ENCODE measurements at places on chromosomes 6 and 20.

- DNase-seq = no peak
These were observed 2.0 kb downstream of the FGD2 start for GRCh38 chr6:37007340-37008043.

- DNase-seq = no peak
These were observed 327.9 kb upstream of the QKI start for GRCh38 chr6:163086624-163086920.

DNA sequence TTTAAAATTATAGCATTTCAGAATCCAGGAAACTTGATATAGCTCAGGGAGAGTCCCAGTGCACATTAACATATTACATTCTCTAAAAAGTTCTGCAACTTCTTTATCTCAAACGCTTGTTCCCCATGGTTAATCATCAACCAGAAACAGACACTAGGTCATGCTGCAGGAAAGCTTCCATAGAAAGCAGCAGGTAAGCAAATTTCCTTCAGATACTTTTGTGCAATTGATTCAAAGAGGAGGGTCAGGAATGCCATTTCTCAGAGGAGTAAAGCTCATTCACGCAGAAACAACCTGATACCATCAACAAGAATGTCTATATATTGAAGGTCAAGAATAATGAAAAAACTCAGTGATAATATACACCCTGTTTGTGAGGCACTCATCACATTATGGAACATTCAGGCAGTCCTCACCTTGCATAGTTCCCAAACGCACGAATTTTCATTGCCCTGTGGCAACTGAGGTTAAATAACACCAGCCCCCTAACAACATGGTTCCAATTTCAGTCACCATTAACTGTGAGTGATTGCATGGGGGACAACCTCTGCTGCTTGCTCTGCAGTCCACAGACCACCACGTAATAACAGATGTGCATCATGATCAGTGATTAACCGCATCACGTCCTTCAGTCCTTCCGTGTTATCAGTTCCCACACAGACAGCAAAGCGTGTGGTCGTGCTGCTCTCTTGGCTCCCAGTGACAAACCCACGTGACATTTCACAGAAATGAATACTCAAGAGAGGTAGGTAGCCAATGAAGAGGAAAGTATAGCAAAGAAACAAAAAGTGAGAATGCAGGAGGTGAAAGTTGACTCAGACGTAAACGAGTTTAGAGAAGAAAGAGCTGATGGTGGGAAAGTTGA, 95.7 kb downstream of the LY86 start:
- no peak for DNase-seq

DNA sequence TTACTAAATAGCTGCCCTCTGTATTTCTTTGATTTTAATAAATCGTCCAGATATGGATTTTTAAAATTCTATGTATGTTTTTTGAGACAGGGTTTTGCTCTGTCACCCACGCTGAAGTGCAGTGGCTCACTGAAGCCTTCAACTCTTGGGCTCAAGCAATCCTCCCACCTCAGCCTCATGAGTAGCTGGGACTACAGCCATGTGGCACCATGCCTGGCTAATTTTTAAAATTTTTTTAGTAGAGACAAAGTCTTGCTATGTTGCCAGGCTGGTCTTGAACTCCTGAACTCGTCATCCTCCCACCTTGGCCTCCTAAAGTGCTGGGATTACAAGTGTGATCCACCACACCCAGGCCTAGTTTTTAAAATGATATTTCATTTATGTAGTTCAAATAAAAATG, 47.4 kb upstream of the DDR1 start:
- no peak for DNase-seq

- DNase-seq = no peak
These were observed 179.5 kb upstream of the TBX18 start for GRCh38 chr6:84943905-84944304.

GRCh38 chr6:15310680-15311079, 64.8 kb downstream of the JARID2 start:
- no peak for DNase-seq

DNA sequence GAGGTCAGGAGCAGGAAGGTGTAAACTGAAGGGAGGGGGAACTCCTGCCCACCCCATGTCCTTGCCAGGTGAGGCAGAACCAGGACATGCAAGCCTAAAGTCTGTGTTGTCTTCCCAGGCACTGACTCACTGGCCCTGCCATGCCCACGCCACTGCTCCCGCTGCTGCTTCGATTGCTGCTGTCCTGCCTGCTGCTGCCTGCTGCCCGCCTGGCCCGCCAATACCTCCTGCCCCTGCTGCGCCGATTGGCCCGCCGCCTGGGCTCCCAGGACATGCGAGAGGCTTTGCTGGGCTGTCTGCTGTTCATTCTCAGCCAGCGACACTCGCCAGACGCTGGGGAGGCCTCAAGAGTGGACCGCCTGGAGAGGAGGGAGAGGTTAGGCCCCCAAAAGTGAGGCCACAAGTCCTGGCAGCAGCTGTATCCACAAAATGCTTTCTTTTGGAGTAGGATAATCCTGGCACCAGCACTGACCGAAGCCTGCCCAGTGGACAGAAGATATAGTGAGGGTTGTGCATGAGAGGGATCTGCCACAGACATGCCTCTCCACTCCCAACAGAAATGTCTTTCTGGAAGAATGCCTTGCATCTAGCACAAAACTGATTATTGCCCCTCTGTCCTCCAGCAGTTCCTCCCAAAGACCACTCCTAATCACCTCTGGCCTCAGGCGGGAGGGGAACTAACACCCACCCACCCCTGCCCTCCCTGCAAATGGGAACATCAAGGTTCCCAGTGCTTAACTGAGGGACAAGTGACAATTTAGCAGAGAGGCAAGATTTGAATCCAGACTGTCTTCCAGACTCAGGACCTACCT, 812 bp downstream of the MYMX start:
- no peak for DNase-seq

GRCh38 chr20:58573257-58573656, 58.1 kb upstream of the APCDD1L start:
- no peak for DNase-seq

DNA sequence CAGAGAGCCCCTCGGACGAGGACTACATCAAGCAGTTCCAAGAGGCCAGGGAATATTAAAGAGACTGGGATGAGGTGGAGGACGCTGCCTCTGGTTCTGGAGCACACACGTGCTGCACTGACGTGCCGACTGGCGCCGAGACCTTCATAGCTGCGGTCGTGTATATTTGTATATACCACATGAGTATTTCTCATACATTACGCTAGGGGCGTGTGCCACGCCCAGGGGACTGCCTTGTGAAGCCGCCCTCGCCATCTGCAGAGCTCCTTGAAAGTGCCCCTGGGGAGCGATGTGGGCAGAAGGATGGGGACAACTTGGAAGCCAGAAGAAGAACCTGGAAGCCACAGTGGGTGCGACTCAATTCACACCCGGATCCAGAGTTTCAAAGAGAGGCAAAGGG, 78.3 kb downstream of the ISM1 start:
- no peak for DNase-seq

GRCh38 chr20:38961530-38962043, 557 bp upstream of the DHX35 start:
- no peak for DNase-seq

DNA sequence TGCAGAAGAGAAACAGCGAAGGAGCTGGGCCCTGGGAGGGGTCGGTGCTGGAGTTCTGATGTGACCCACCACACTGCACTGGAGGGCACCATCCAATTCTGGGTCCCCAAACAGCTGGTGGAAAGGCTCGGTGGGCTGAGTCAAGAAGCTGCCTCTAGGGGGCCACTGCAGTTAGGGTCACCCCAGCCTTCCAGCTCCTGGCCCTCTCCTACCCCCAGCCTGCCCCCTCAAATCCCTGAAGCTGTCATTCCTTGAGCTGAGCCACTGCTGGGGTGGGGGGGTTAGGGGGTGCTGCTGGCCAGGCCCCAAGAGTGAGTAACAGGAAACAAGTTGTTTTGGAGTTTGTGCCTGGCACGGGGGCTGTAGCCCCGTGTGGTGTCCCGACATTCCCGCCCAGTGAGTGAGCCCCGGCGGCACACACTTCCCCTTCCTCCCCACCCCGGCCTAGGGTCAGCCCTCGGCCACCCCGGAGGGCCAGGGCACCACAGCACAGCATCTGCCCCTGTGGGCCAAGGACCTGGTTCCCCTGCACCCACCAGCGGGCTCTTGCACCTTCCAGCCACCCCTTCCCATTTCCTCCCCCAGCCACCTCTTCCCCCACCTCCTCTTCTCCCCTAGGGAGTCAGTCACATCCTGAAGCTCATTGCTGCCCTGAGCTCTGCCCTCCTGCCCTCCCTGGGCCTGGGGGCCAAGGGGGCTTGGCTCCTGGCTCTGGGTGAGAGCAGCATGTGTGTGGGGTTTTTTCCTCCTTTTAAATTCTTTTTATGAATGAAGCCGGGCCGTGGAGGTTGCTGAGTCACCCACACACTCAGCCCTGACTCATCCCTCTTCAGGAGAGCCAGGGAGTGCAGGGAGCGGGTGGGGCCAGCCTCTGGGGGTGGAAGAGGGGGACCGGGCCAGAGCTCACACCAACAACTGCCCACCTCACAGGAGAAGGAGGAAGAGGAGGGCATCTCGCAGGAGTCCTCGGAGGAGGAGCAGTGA, 4.6 kb downstream of the SMIM29 start:
- DNase-seq = peak; percentile 72

GRCh38 chr6:111254004-111254778, 166.9 kb downstream of the SLC16A10 start:
- no peak for DNase-seq

GRCh38 chr6:15689586-15690482, 27.0 kb upstream of the DTNBP1 start:
- DNase-seq = no peak

DNA sequence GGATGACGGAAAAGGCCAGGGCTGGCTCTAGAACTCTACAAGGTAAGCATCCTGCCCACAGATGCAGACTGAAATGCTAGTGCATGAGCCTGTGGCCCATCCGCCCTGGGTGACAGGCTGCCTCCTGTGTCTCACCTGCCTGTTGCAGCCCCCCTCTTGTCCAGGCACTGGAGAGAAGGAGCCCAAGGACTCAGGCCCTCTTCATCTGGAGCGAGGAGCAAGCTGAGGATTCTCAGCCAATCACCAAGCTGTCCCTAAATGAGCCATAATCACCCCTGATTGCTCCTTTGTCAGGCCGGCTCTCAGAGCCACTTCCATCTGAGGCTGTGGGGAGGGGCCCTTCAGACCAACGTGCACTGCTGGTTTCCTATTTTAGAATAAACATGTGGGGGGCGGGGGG, 10.0 kb upstream of the SLC32A1 start:
- no peak for DNase-seq

- no peak for DNase-seq
These were observed 10.4 kb downstream of the SRC start for GRCh38 chr20:37356387-37356786.

Data from keratinocyte (primary cell).